ENCODE measurements at places on chromosomes 6 and 20.

DNA sequence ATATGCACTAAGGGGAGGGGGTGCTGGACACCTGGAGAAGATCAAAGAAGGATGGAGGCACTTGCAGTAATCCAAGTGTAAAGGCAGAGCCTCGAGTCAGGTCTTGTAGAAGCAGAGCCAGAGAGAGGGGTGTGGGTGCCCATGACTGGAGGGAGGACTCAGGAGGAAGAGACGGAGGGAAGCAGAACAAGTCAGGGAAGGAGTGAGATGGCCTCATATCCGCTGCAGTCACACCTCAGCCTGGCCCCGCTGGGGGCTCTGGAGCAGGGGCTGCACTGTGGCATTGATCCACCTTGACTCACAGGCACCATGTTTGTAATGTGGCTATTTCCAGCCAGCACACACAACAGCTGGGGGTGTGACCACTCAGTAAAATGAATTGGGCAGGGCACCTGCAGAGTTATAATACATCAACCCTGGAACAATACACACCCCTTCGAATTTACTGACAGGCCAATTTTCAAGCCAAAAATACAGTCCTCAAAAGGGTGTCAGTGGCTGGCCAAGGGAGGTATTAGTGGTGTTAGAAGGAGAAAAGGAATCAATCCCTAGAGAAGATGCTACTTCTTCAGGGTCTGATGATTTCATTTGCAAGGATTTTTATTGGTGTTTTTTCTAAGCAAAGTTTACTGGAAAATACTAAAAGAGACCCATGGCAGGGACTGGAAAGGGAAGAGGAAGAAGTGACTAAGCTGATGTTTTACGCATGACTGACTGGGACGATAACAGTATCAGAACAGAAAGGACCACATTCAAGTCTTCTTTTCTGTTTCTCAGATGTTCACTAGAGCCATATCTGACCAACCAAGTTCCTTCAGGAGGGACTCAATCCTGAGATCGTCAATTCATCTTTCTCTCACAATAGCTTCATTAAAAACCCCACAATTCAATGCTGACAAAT is 18.9 kb upstream of the NXT1 start:
- DNase-seq: no peak

GRCh38 chr6:72218125-72218524 is 331.8 kb downstream of the RIMS1 start:
- DNase-seq: no peak

- DNase-seq: no peak
These were observed 69.9 kb upstream of the BTBD3 start for GRCh38 chr20:11847827-11848226.

DNA sequence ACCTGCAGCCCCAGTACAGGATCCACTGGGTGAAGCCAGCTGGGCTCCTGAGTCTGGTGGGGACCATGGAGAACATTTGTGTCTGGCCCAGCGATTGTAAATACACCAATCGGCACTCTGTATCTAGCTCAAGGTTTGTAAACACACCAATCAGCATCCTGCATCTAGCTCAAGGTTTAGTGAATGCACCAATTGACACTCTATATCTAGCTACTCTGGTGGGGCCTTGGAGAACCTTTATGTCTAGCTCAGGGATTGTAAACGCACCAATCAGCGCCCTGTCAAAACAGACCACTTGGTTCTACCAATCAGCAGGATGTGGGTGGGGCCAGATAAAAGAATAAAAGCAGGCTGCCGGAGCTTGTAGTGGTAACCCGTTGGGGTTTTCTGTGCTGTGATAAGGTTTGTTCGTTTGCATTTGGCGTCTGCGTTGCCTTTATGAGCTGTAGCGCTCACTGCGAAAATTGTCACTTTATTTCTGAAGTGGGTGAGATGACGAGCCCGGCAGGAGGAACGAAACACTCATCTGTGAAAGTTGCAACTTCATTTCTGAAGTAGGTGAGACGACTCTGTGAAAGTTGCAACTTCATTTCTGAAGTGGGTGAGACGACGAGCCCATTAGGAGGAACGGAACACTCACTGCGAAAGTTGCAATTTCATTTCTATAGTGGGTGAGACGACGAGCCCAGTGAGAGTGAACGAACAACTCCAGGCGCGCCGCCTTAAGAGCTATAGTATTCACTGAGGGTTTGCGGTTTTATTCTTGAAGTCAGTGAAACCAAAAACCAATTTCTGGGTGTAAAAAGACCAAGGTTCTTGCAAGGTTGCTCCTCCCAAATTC is 31.1 kb downstream of the SERPINB6 start:
- peak; percentile 42 for DNase-seq

- no peak for DNase-seq
These were observed 592.3 kb downstream of the EPHA7 start for GRCh38 chr6:92827104-92827503.

DNA sequence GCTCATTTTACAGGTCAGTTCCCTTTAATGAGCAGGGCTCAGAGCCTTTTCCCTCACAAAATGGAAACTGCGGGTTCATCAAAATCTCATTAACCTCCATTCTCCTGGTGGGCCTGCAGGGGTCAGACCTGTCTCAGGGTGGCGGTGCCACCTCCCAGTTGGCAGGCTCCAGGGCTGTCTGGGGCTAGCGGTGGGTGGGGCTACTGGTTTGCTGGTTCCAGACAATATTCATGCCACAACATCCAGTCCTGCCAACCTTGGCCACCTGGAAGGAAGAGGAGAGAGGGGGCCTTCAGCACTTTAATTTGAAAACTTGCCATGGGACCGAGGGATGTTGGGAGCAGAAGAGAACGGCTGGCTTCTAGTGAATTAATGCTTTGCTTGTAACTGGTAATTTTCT is 41.9 kb upstream of the CTNNBL1 start:
- DNase-seq: peak; percentile 15

- DNase-seq: no peak
These were observed 510.2 kb upstream of the SULF2 start for GRCh38 chr20:48295445-48295903.

GRCh38 chr6:30544666-30545272 is 11.5 kb downstream of the GNL1 start:
- DNase-seq: no peak

DNA sequence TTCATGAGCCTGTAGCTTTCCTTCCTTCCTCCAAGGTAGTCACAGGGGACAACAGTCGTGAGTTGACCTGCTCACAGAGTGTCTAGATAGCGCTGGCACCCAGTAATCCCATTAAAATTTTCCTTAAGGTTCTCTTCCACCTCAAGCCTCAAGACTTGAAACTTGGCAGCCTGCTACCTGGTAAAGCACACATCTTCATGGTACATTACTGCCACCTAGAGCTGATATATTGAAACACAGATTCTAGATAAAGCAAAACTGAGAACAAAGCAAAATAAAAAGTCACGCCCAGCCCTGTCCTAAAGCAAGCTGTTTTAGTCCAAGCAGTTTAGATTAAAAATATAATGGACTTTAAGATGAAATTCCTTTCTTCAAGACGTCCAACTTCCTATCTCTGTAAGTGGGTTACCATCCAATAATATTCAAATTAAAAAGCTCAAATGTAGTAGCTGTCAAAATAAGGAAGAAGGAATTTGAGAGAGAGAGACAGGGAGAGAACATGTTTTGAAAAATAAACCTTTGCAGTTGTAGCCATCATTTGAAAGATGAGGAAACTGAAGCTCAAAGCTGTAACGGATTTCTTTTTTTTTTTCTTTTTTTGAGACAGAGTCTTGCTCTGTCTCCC is 50.7 kb upstream of the CD83 start:
- DNase-seq: no peak

GRCh38 chr6:115551527-115551926 is 509.2 kb downstream of the FRK start:
- DNase-seq: no peak

DNA sequence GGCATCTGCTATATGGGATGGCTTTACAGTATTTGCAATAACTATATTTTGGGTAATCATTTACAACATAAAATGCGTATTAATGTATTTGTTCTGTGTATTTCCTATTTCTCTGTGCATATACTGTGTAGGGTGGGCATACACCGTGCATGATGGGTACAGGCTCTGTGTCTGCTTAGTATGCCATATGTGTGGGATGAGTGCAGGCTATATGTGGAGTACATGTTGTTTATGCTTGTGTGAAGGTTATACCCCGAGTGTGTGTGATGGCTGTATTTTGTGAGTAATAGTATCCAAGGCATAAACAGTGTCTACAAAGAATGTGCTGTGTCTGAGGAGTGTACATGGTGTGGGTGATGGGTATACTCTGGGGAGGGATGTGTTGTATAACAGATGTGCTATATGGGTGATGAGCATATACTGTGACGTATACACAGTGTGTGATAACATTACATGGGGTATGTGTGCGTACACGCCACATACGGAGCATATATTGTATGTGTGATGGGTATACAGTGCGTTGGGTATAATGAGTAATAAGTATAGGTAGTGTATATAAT is 52.7 kb downstream of the CPXM1 start:
- DNase-seq: no peak

- DNase-seq: no peak
These were observed 42.6 kb upstream of the HMGN3 start for GRCh38 chr6:79277109-79277508.

GRCh38 chr20:19867074-19867473 is 109.0 kb downstream of the RIN2 start:
- no peak for DNase-seq

DNA sequence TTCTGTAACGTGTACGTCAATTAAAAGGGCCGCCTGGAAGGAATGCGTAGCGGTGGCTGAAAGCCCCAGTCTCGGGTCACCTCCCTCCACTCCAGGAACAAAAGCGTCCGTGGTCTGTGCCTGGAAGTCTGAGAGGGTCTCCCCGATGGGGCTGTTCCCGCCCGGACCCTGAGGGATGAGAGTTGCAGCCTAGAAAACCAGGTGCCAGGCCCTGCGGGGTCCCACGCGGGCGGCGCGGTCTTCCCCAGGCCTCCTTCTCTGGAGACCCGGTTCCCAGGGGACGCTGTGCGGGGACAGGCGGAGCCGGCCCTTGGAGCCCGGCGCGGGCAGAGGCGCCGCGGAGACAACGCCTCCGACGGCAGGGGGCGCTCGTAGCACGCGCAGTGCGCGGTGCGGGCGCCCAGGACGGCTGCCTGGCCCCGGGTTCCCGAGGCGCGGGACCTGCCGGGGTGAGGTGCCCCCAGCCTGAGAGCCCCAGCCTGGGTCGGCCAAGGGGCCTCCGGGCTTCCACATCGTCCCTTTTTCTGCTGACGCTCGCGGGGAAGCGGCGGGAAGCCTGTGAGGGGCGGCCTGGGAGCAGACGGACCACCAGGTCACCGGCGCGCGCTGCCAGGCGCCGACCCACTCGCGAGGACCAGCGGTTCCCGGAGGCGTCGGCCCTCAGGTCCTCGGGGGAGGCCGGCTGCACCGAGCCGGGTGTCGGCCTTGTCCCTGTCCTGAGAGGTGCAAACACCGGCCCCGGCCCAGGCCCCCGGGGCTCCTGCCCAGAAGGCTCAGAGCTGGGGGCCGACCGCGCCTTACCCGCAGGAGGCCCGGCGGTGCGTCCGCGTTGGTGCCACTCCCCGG is 5.3 kb upstream of the FOXC1 start:
- peak; percentile 67 for DNase-seq

GRCh38 chr6:134147034-134147533 is 94.7 kb upstream of the SLC2A12 start:
- DNase-seq: no peak

- no peak for DNase-seq
These were observed 106.8 kb upstream of the RIPOR2 start for GRCh38 chr6:25042536-25042935.

DNA sequence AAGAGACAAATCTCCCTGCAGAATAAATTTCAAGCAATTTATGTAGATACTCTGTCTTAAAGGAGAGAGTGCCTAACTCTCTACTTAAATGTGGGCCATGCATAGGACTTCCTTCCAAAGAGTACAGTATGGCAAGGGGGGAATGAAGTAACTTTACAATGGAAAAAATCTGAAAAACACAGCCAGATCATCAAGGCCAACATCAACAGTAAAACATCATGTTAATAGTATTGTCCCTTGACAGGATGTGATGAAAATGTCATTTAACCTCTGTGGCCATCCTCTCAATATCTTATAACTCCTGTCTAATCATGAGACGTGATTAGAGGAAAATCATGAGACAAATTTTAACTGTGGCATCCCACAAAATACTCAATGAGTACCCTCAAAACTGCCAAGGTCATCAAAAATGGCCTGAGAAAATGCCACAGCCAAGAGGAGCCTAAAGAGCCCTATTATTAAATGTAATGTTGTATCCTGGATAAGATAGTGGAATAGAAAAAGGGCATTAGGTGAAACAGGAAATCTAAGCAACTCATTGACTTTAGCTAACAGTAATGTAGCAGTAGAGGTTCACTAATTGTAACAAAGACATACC is 47.5 kb downstream of the CNBD2 start:
- no peak for DNase-seq

DNA sequence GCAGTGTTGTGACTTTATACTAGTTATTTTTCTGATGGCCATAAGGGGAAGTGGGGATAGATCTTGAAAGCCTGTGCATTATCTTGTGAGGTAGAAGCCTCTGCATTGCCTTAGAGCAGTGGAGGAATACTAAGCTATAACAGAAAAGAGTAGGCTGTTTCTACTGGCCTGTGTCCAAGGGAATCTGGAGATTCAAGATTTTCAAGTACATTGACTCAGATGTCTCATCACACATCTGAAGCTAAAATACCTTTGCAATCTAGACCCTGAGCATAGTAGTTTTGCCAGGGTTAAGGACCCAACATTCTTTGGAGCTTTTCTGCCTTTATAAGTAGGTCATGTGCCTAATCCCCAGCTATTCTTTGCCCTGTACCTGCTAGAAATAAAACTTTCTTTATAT is 272.3 kb downstream of the TENT5A start:
- no peak for DNase-seq

DNA sequence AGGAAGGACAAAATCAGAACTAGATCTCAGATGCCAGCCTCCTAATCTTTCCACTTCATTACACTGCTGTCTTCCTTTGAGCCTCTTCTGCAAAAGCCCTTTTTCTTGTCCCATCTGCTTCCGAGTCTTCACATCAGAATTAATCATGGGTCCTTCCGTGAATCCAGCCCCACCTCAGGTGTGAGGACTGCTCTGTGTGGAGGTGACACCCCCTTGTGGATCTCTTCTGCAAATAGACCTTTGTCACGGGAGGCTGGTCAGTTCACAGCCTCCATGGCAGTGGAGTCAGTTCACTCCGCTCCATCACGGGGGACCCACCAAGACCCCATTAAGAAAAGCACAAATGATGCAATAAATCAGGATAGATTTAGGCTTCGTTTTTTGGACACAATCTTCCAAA is 171.1 kb downstream of the ADAT2 start:
- no peak for DNase-seq

DNA sequence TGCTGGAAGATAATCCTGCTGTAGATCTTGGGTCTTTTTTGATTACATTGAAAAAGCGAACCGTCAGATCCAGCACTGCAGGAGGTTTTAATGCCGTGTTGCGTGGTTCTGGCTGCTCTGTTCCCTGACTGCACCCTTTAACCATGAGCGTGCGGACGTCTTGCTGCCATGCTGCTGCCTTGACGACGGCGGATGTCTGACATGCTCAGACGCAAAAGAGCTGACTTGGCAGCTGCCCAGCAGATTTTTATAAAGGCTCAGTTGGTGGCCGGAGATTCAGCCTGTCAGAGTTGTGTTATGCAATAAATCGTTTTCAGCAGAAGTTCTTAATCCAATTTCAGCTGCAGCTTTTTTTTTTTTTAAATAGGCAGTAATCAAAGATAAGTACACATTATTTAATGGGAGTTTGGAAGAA is 119.4 kb downstream of the JARID2 start:
- no peak for DNase-seq

Measured in stimulated activated CD4-positive, alpha-beta T cell treated with anti-CD3 and anti-CD28 coated beads, Interleukin-15, amount 100 ng/mL, for 1 hour (primary cell).